RWPE2 (cell line): ENCODE measurements at places on chromosomes 3 and 15.

GRCh38 chr3:171796625-171797264 lies 13.5 kb downstream of the PLD1 start:
- no peak for DNase-seq

DNA sequence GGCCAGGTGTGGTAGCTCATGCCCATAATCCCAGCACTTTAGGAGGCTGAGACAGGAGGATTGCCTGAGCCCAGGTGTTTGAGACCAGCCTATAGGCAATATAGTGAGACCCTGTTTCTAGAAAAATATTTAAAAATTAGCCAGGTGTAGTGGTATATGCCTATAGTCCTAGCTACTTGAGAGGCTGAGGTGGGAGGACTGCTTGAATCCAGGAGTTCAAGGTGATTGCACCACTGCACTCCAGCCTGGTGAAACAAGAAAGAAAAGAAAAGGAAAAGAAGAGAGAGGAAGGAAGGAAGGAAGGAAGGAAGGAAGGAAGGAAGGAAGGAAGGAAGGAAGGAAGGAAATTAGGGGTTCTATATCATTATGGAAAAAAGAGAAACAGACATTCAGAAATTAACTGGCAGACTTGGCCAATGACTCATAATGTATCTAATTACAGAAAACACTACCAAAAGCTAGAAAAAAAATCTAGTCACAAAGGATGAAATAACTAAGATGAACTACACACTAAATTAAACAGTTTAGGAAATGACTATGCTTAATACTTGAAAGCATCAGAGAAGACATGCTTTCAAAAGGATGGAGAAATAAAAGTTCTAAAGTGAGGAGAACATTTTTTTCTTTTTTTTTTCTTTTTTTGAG lies 45.4 kb upstream of the TERB2 start:
- DNase-seq = no peak

- DNase-seq = peak; percentile 45
These were observed 99.1 kb downstream of the ADCY5 start for GRCh38 chr3:123349566-123350435.

DNA sequence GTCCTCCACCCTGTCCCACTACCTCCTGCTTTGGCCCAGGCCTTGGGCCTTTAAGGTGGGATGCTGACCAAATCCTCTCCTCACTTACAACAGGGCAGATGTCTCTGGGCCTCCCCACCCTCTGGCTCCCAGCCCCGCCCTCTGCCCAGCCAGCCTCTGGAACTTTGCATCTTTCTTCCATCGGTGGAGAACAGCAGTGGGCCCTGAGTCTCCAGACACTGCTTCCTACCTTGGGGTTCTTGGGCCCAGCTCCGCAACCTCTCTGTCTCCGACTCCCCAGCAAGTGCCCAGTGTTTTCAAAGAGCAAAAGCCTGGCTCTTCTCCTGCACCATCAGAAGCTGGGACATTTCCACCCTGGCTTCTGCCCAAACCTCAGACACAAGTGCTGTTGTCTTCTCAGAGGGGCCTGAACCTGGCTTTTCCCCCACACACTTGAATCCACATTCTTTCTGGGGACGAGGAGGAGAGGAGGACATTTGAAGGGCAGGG lies 33.1 kb downstream of the MRAS start:
- DNase-seq = no peak

- no peak for DNase-seq
These were observed 321.5 kb upstream of the CTNNB1 start for GRCh38 chr3:40877631-40878463.

GRCh38 chr15:74176262-74177214 lies 3.0 kb downstream of the ISLR start:
- peak; percentile 69 for DNase-seq

DNA sequence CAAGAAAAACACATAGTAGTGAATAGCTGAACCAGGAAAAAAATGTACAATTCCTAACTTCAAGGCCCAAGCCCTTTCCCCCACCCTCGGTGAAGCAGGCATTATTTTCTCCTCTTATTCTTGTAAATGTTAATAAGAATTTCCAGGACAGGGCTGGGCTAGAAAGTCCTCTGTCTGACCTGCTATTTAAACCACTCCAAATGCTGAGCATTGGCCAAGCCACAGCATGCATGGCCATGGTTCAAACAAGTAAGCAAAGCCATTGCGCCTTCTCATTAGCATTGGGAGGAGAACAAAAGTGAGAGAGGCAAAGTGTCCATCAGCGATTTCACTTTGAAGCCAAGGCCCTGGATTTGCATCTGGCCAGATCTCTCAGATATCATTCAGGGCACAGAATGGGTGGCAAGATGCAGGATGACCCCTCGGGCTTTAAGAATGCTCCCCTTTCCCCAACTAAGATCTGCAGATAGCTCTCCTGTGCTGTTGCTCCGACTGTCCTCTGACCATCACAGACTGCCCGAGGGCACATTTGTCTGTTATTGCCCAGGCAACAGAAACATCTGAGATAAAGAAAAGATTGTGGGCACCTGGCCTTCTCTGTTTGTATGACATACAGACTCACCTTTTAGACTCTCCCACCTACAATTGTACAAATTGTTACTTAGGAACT lies 46.3 kb downstream of the CEMIP start:
- DNase-seq = peak; percentile 24

- DNase-seq = peak; percentile 92
These were observed 75.0 kb downstream of the FEM1B start for GRCh38 chr15:68352401-68353062.

GRCh38 chr3:51381333-51381705 lies 3.8 kb upstream of the MANF start:
- peak; percentile 54 for DNase-seq

- DNase-seq = no peak
These were observed 2.6 kb upstream of the NFKBIZ start for GRCh38 chr3:101846709-101847108.

DNA sequence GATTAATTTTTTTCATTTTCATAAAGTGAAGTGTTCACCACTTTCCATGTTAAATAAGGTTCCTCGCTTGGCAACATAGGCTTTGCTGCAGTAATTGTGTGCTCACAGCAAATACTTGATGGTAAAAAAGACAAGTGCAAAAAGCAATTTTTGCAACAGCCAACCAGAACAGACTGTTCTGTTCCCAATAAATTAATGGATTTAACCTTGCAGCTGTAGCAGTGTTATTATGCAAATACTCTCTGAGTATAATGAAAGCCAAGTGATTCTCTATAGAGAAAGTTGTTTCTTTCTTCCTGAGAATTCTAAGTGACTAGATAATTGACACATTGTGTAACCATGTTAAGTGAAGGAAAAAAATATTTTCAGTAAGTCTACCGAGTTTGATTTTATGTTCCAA lies 183.7 kb upstream of the NAALADL2 start:
- no peak for DNase-seq

DNA sequence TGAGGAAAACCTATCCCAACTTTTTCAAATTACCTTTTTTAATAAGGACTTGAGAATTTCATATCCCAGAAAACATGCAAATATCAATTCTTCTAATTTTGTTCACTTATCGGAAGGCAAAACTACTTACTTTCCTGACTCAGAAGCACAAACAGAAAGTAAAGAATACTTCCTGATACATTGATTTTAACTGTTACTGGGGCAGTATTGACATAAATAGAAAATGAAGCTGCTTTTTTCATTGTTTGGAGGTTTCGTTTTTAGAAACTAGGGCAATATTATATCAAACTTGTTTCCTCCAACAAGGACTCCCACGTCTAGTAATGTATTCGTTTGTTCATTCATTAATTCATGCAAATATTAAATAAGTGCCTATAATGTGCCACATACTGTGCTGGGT lies 19.1 kb downstream of the PAQR9 start:
- no peak for DNase-seq

DNA sequence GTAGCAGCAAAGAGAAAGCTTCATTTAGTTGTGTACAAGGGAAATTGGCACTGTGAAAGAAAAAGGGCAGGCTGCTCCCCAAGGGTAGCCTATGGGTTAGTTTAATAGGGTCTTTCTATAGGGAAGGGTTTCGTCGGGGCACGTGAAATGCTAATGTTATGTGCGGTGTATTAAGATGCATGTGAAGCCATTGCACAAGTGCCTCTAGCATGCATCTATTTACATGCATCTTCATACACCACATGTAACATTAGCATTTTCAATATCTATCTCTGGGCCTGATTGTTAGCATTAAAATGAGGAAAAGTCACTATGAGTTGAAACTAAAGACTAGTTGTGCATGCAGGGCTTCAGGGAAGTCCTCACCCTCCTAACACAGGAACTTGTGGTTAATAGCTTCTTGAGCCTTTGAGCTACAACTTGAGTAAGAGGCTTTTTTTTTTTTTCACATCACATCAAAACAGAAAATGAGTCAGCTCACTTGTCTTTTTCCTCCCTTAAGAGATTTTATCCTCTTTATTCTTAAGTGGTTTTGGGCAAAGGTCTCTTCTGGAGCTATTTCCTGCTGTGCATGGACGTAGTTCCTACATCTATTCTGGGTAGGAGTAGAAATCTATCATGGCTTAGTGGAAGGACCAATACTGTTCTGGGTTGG lies 613.4 kb downstream of the ZPLD1 start:
- no peak for DNase-seq

DNA sequence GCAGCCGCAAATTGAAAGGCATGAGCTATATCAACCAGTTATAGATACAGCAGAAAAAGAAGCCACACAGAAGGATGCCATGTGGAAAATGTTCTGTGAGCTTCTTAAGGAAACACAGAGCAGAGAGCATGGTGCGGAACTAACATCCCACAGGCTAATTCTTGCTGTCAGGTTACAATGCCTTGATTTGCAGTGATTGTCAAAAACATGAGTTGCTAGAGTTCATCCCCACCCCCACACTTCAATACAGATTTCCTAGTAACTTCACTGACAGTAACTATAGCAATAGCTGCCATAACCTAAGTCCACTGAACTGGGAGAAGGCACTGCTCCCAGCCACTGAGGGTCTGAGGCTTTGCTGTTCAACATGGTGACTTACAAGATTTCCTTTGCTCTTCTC lies 821.6 kb downstream of the SQOR start:
- DNase-seq = no peak

DNA sequence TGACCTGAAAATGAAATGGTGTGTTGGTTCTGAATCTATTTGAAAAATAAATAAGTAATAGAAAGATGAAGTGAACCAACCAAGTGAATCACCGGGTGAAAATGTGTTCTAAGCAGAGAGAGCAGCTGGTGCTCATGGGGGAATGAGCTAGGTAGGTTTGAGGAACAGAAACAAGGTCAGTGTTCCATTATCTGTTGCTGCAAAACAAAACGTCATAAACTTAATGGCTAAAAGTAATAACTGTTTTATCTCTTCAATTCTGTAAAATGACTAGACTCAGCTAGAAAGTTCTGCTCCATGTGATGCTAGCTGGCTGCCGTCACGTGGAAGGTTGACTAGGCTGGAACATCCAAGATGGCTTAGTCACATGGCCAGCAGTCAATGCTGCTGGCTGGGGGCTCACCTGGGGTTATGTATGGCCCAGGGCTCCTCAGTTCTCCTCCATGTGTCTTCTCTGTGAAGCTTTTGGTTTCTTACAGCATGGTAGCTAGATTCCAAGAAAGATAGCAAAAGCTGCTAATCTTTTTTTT lies 13.3 kb upstream of the SH3BP5 start:
- no peak for DNase-seq

GRCh38 chr15:62088353-62088693 lies 21.5 kb downstream of the C2CD4A start:
- no peak for DNase-seq

DNA sequence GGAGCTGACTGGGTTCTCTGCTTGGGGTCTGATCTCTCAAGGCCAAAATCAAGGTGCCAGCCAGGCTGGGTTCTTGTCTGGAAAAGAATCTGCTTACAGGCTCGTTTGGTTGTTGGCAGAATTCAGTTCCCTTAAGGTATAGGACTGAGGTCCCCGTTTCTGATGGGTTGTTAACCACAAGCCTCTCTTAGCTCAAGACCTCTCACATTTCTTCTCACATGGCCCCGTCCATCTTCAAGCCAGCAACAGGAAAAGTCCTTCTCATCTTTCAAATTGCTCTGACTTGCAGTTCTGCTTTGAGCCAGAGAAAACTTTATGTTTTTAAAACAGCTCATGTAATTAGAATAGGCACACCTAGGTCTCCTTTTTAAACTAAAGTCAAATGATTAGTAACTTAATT lies 20.4 kb downstream of the UACA start:
- DNase-seq = no peak

DNA sequence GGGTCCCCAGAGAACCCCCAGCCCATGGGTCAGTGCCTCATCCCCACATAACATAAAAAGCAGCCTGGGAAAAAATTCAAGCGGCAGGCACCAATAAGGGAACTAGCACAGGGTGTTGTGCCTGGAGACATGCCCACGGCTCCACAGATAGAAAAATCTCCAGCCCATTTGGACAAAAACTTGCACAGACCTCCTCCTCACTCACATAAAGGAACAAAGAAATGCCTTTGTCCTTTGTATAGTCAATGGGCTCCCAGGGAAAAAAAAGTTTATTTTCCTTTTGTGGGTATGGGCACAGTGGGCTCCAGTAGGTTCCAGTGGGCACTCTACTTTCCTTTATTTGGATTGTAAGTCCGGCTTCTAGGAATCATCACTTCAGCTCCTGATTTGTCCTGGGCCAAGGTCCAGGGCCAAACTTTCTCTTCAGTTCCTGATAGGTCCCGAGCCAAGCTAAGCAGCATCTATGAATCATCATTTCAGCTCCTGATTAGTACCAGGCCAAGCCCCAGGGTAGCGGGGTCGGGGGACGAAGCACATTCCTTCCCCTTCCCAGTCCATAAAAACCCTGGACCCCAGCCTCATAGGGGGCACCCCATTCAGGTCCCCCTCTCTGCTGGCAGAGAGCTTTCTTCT lies 1.6 kb upstream of the DNAH12 start:
- DNase-seq = no peak

GRCh38 chr3:126848991-126849390 lies 133.9 kb upstream of the PLXNA1 start:
- DNase-seq = no peak

- no peak for DNase-seq
These were observed 218.6 kb downstream of the PTPRG start for GRCh38 chr3:61780016-61780415.

GRCh38 chr3:149717391-149718056 lies 34.8 kb downstream of the COMMD2 start:
- no peak for DNase-seq

DNA sequence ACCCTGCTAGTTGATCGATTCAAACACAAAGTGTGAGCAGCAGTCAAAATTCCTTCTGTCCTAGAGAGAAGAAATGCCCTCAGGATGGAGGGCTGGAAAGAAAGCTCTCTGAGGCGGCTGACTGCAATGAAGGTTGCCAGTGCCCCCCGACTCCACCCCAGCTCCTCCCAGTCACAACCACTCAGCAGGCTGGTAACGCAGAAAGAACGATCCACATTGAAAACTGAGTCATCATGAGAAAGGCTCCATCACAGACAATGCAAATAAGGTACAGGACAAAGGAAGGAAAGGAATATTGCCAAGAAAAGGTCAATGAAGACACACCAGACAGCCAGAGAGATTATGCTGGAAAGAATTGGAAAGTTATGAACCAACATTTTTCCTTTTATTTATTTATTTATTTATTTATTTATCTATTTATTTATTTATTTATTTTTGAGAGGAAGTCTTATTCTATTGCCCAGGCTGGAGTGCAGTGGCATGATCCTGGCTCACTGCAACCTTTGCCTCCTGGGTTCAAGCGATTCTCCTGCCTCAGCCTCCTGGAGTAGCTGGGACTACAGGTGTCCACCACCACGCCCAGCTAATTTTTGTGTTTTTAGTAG lies 17.4 kb upstream of the VGLL4 start:
- DNase-seq = no peak
